ENCODE measurements at places on chromosomes 7 and 10.

DNA sequence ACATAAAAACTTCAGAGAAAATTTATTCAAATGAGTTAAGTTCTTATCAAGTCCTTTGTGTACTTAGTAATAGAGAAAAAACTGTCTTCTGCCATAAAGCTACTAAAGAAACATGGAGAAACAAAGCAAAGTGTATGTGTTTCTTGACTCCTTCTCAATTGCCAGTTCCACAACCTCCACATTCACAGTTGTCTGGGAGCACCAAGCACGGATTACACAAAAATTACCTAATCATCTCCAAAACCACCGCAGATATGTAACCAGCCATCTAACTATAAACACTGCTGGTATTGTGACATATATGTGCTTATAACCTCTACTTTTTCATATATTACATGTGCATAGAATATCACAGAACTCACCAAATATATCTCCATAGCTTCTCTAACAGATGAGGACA is 23.1 kb downstream of the MAGI2 start:
- DNase-seq, result no peak

GRCh38 chr7:159240962-159241361 is 96.3 kb upstream of the VIPR2 start:
- DNase-seq, result no peak

GRCh38 chr7:133395551-133395950 is 142.7 kb downstream of the EXOC4 start:
- no peak for DNase-seq

- no peak for DNase-seq
These were observed 21.9 kb downstream of the SND1 start for GRCh38 chr7:127673902-127674301.

- DNase-seq, result no peak
These were observed 14.9 kb upstream of the CCDC3 start for GRCh38 chr10:13016426-13016825.

DNA sequence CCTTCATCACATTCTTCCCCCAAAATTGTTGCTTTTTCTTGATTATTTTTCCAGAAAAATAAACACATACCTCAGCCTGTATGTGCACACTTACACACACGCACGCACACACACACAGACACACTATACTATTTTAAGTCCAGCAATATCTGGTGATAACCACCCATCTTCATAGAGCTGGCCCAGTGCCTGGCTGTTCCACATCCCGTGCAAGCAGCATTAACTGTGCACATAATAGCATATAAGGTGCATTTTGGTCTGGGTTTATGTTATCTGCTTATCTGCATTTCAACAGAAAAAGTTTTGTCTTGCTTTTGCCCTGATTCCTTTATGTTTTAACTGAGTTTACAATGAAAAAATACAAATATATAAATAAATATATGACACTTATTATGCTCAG is 143.1 kb upstream of the KLF6 start:
- no peak for DNase-seq

DNA sequence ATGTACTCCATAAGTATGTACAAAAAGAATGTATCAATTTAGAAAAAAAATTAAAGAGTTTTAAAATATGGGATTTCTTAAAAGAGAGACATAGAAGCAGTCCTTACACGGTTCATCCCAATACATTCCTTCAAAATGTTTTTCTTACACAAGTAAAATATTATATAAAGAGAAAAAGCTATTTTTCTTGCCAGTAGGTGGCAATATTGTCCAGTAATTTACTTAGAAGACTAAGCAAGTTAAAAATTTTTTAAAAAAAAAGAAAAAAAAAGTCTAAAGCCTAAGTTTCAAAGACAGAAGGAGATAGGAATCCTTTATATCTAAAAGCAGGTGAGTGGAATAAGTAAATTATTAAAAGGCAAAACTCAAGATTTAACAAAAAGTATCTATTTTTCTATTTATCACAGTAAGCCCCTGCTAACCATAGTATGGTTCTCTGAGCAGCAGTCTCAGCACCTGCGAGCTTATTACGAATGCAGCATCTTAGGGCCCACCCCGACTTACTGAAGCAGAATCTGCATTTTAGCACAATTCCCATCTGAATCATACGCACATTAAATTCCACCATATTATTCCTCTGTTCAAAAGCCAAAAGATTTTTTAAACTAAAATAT is 240.6 kb downstream of the DGKI start:
- peak; percentile 55 for DNase-seq

GRCh38 chr7:26279405-26279804 is 12.3 kb upstream of the SNX10 start:
- DNase-seq, result no peak

DNA sequence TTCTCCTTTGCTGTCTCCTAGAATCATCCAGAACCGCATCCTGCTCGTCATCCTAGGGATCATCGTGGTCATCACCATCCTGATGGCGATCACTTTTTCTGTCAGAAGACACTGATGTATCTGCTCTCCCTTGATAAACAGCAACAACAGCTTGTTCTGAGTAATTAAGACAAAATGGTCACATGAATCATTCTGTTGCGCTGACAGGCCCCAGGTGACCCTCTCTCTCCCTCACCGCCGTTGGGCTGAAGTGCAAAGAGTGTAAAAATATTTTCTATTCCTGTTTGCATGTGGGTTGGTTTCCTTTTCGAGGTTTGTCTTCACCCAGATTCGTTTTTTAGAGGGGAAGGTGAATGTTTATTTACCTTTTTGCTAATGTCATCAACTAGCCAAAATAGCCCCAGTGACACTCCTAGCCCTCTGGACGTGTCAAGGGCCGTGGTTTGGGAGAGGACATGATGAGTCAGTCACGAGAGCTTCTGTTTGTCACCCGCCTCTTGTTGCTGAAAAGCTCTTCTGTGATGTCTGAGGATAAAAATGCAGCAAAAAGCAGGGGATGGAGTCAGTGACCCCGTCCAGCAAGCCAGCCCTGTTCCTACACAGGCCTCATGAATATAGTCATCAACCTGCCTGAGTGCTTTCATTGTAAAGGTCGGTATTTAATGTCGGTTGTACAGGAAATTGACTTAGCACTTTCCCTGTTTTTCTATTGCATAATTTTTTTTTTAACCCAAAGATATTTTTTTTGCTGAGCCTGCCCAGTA is 134.6 kb upstream of the TCF7L2 start:
- no peak for DNase-seq

Data from KBM-7 (cell line).